Heart left ventricle (tissue), 16 donors: ENCODE measurements at places on chromosomes 12 and 14.

DNA sequence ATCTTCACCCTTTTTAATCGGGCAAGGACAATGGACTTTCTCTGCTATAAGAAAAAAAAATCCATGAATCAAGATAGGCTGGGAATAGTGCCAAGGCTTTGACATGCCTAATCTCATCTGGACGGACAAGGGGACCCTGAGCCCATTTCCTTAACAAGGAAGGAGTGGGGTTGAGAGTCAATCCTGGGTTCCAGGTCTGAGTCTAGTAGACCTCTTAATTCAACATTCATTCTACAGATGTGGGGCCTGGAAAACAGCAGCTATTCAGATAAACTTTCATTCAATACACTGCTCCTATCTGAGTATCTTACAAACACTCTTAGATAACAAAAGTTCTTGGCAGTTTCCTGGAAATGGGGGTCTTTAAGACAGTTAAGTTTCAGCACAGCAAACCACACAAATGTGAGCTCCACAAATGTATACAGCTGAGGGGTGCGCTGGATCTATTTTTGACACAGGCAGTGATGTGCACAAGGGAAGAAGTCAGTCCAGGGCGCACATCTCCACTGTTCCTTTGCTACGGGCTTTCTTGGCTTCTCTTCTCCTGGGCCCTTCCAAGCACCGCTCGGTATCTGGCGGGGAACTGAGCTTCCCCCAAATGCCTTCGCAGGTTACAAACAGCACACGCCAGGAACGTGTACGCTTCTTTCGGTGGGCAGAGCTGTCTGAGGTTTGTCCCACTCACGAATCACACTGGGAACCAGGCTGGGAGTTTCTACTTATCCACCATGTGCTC, 82.2 kb upstream of the GPR68 start:
- DNase-seq, result no peak

DNA sequence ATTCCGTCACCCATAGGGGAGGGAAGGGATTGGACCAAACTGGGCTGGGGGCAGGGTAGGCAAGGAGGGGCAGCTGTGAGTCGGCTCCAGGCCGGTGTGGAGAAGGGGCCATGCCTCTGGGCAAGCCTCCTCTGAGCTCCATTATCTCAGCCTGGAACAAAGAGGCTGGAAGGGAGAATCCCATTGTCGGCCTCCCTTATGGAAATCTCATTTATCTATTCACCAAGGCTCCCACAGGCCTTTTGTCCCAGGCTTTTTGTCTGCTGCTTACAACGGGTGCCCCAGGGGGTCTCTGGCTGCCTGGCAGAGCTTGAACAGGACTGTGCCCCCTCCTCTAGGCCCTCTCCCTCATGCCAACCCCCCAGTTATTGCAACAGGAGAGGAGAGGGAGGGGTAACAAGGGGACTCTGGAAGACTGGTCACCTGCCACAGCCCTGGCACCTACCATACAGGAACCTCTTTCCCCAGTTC, 19.5 kb downstream of the FIGNL2 start:
- DNase-seq, result no peak

- DNase-seq, result no peak
Observed at GRCh38 chr14:102209224-102209966, 69.7 kb downstream of the WDR20 start.

GRCh38 chr14:50186107-50186506, 45.3 kb downstream of the SOS2 start:
- no peak for DNase-seq

GRCh38 chr14:37195327-37195726, 2.4 kb upstream of the MIPOL1 start:
- DNase-seq, result no peak

DNA sequence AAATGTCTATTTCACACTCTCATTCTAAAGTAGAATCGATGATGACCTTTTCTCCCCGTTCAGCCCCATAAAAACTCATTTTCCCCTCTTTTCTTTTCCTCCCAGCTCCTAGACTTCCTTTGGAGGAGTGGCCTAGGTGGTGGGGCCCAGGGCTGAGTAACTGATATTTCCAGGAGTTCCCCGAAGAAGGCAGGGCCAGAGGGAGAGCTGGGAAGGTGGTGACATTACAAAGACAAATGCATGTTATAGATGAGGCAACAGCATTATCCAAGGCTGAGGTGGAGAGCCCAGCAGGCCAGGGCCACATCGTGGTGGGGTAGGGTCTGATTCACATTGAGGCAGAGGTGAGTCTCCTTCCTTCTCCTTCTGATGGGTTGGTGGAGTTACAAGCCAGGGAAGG, 22.2 kb upstream of the HDAC7 start:
- DNase-seq, result no peak

- no peak for DNase-seq
Observed at GRCh38 chr14:69050240-69051184, 71.4 kb upstream of the ACTN1 start.

- no peak for DNase-seq
Observed at GRCh38 chr14:71150737-71151136, 243.5 kb downstream of the PCNX1 start.

GRCh38 chr14:69055125-69055524, 76.0 kb upstream of the ACTN1 start:
- DNase-seq, result no peak

DNA sequence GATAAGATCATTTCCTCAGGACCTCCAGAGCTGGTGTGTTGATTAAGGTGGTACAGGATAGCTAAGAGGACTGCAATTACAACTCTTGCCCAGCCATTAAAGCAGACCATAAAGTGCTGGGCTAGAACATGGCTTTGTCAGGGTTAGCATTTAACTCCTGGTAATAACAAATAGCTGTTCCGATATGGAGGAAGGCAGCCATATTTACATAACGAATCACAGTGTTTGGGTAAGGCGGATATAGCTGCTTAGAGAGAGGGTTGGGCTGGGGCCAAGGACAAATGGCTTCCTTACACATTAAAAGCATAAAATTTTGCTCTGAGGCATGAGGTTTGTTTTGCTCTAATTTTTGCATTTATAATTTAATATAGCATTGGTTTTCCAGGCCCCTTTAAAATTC, 297.7 kb upstream of the DDHD1 start:
- DNase-seq, result no peak

- no peak for DNase-seq
Observed at GRCh38 chr14:65704850-65705249, 292.3 kb downstream of the FUT8 start.

DNA sequence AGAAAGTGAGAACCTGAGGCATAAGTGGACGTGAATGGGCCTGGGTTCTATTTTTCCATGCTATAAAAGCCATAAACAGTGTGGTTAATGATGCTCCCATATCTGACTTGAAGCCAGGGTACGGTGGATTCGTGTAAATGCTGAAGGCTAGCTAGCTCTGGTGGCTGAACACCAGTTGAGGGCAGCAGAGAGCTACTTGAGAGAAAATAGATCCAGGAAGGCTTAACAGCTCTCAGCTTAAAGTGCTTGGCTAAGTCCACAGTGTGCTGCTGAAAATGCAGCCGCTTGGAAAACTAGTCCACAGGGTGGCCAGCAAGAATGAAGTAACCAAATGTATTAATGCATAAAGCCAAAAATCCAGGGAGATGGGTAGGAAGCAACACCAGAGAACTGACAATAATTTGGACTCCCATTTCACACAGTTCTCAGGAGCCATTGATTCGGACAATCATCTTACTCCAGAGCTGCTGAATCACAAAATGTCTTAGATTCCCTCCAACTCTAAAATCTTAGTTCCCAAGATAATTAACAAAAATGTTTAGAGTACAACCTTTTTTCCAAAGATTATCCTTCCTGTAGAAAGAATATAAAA, 15.0 kb upstream of the FOXG1 start:
- no peak for DNase-seq

DNA sequence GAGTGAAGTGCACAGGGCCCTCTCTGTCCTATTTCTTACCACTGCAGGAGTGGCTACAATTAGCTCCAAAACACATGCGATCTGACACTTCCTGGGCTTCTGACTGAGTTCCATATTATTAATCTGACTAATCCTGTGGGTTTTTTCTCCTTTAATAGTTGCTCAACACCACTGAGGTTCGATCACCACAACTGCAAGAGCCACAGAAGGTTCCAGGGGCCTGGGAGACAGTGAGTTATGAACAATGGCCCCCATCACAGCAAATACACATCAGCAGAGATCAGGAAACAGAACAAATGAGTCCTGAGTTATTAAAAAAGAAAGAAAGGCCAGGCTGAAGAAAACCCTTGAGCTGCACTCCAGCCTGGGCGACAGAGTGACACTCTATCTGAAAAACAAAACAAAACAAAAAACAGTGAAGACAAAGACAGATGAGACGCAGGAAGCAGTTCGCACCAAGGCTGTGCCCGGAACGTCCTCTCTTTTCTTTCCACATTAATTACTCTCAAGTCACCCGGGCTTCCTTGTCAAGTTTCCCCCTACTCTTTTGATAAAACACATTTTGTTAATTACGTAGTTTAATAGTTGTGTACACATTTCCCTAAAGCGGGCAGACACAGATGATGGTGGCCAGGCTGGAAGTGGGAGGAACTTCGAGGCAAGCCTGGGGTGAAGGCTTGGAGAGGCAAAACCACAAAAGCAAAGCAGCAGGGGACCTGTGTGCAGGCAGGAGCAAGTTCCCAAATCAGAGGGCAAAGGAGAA, 42.7 kb downstream of the CDC42BPB start:
- DNase-seq, result no peak

DNA sequence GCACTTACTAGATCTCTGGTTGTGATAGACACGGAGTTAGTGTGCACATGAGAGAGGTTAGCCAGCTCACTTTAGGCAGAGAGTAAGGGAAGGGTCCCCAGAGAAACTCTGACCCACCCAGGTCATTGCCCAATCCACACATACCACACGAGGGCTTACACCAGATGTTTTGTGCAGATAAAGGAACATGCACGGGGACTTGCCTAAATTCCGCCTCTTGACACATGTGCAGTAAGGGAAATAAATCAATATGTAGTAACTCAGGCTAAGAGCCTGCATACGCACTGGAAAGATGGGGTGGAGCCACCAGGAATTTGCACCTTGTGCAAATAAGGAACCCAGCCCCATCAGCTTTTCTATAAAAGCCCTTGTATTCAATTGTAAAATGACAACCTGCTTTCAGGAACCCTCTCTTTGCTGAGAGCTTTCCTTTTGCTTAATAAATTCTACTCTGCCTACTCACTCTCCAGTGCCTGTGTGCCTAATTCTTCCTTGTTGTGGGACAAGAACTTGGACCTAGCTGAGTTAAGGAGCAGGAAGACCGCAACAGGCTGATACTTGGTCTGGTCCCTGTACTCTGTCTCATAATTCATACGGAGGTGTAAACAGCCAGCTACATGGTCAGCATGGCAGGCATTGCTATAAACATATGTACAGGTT, 120.2 kb downstream of the EMP1 start:
- DNase-seq, result no peak

DNA sequence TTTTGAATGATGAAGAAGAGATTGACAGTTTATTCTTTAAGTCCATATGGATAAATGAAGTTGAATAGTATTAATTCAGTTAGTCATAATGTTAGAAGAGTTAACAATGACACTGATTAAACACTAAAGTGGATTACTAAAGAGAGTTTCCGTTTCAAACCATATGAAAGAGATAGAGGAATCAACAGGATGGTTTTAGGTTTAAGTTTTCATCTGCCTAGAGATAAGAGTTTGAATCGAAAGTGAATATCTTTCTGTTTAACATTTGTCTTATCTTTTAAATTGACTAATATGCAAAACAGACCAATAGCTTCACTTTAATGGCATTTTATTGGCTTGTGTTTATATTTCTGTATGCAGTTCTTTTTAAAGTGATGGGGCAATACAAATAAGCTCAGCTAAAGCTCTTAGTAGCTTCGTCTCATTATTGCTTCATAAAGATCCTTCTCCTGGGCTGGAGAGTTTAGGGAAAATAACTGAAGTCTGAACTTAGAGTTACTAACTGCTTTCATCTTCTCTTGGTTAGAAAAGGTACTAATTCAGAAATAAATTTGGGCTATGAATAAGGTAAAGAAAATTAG, 66.0 kb downstream of the MIPOL1 start:
- DNase-seq, result no peak

- DNase-seq, result no peak
Observed at GRCh38 chr14:63050694-63051093, 5.4 kb upstream of the KCNH5 start.

DNA sequence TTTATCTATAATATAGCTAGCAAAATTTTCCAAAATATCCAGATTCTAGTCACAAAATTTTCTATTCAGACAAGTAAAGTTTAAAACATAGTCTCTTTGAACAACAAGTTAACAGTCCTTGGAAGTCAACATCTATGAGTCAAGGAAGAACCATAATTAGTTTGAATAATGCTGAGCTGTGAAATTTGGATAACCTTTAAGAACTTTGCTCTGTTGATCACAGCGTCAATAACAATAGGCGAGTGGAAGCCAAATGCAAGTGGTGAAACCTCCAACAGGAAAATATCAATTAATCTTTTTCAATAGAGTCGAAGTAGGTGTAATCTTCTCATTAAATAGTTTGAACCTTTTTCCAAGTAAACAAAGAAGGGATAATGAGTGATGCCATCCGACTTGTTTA, 466.6 kb downstream of the FOXG1 start:
- DNase-seq, result no peak

- no peak for DNase-seq
Observed at GRCh38 chr12:117571321-117571720, 209.9 kb upstream of the NOS1 start.

DNA sequence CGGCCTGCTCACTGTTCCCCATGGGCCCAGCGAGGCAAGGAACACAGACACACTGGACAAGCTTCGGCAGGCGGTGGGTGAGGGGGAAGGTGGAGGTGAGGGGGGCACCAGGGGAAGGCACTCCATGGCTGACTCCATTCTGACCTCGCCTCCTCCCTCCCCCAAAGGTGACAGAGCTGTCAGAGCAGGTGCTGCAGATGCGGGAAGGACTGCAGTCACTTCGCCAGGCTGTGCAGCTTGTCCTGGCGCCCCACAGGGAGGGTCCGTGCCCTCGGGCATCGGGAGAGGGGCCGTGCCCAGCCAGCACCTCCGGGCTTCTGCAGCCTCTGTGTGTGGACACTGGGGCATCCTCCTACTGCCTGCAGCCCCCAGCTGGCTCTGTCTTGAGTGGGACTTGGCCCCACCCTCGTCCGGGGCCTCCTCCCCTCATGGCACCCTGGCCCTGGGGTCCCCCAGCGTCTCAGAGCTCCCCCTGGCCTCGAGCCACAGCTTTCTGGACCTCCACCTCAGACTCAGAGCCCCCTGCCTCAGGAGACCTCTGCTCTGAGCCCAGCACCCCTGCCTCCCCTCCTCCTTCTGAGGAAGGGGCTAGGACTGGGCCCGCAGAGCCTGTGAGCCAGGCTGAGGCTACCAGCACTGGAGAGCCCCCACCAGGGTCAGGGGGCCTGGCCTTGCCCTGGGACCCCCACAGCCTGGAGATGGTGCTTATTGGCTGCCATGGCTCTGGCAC, 10.6 kb downstream of the MCRS1 start:
- DNase-seq, result no peak

- DNase-seq, result no peak
Observed at GRCh38 chr12:46005823-46006222, 15.4 kb upstream of the SCAF11 start.
